ENCODE measurements at places on chromosomes 2 and 18. TPM values are rescaled to one million over a fixed set of nuclear protein-coding genes. Genes with fewer than 3 reads are reported as not detected.

- no peak for DNase-seq
Measured at GRCh38 chr2:43848214-43848613, 9.4 kb downstream of the ABCG8 start.

SLC16A14 gene
- 1.2 TPM for total RNA-seq

GRCh38 chr2:28547223-28547860 is 51.5 kb downstream of the PLB1 start:
- no peak for DNase-seq

TRIP12 gene
- 226 TPM for total RNA-seq

- DNase-seq = no peak
Measured at GRCh38 chr2:72669121-72669520, 156.7 kb downstream of the EXOC6B start.

NETO1 gene
- total RNA-seq = not detected

RAPGEF4 gene
- 0.21 TPM for total RNA-seq

GRCh38 chr18:32349728-32350395 is 120.8 kb downstream of the GAREM1 start:
- DNase-seq = no peak

DNA sequence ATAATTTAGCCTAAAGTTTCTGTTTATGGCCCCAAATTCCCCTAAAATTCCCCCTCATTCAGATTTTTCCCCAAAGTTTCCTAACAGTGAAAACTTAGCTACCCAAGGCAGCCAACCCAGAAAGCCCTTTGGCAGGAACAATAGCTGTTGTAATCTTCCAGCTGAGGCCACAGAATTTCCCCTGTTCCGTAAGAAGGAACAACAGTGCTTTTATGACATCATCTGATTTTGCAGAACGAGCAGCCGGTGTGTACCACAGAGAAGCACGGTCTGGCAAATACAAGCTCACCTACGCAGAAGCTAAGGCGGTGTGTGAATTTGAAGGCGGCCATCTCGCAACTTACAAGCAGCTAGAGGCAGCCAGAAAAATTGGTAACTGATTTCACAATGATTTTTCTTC is 6.3 kb downstream of the TNFAIP6 start:
- DNase-seq = no peak

GRCh38 chr2:165573534-165574461 is 104.3 kb downstream of the CSRNP3 start:
- DNase-seq = no peak

DNA sequence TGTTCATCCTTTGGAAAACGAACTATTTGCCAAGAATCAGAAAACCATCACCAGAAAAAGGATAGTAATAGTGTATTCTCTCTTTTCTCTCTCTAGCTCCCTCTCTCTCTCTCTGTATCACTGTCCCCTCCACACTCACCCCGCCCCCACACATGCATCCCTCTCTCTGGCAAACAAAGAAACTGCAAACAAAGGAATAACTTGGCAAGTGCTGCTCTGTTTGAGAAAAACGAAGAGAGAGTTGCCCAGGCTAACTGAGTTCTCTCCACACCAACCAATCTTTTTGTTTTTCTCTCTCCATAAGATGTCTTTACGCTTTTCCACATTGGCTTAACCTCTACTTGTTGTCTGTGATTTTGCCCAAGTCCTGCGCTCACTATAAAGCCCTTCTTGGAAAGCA is 316.2 kb downstream of the EPHA4 start:
- no peak for DNase-seq
